ENCODE measurements at places on chromosomes 7 and 10.
A peak's percentile ranks its signal among the peaks of the same experiment; 100 is the strongest.

- no peak for DNase-seq
Observed at GRCh38 chr7:5423306-5423975, at the start of gene TNRC18. TSS of gene TNRC18 (minus strand) at chr7:5423834. CDS start at chr7:5421246, 2,588 bp downstream.

- no peak for DNase-seq
Observed at GRCh38 chr7:15604166-15604565, 42.4 kb upstream of the AGMO start.

DNA sequence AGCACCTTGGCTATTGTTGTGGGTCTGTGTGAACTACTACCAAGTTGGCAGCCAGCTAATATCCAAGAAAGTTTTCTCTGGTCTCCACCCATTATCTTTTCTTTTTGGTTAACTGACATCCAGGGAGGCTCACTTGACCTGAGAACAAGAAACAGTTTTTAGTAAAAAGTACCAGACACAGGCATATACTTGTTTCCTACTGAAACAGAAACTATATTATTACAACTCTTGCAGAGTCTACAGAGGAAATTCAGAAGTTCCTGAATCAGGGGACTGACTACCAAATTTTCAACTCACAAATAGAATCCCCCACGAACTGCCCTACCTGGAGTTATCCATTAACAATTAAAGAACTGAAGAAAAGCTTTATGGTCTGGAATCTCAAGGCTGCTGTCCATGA, 168.9 kb downstream of the KCND2 start:
- no peak for DNase-seq

DNA sequence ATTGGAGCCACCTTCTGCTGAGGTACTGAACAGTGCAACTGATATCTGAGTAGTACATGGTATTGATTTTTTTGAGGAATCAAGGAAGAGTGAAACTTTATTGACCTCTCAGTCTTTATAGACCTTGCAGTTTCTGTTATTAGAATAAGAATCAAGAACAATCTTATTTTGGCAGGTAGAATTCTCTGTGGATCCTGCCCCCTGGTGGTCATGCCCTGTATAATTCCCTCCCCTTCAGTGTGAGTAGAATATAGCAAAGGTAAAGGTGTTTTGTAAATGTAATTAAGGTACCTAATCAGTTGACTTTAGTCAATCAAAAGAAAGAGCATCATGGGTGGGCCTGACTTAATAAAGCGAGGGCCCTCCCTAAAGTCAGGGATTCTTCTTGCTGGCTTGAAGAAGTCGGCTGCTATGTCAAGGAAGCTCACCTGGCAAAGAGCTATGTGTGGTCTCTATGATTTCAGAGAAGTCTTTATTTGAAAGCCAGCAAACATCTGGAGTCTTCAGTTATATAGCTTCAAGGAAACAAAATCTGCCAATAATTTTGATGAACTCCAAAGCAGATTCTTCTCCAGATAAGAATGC, 142.8 kb downstream of the LSM5 start:
- no peak for DNase-seq

DNA sequence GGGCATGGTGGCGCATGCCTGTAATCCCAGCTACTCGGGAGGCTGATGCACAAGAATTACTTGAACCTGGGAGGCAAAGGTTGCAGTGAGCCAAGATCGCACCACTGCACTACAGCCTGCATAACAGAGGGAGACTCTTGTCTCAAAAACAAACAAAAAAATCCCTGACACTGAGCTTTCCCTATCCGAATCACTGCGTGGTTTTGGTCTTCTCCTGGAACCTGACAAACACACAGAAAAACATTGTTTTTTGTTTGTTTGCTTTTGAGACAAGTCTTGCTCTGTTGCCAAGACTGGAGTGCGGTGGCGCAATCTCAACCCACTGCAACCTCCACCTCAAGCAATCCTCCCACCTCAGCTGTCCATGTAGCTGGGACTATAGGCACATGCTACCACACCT, 50.4 kb upstream of the PTPRN2 start:
- no peak for DNase-seq

GRCh38 chr7:44736896-44737295, 11.8 kb upstream of the ZMIZ2 start:
- DNase-seq = no peak

DNA sequence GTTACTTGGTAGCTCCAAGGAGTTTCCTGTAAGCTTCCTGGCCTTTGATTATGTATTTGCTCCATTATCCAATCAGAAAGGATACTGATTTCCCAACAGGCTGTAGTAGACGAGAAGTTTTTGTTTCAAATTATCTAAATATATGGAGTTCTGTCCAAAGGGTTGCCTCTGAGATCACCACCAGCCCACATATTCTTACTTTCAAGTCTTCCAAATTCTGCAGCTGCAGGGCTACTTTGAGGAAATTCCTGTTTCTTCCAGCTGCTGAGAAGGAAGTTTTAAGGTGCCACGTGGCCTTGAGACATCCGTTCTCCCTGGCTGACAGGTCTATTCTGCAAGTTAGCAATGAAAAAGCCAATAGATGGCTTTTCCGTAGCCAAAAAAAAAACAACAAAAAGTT, 286.0 kb downstream of the TWIST1 start:
- DNase-seq = no peak

DNA sequence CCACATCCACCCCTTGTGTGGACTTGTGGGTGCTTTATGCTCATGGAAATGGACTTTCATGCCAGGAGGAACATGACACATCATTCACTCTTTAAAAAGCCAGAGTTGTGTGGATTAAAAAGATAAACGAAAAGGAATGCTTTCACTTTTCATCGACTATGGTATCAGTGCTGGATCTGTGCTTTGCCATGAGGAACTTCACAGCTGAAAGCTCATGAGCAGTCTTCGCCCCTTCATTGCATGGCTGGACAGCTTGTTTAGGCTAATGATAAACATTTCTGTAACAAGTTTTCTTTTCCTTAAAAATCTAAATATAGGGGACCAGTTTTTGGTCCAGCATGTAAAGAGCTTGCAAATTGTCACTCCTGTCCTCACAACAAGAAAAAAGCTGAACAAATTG, 173.6 kb upstream of the NPS start:
- no peak for DNase-seq

- no peak for DNase-seq
Observed at GRCh38 chr10:15695852-15696251, 23.9 kb downstream of the ITGA8 start.

DNA sequence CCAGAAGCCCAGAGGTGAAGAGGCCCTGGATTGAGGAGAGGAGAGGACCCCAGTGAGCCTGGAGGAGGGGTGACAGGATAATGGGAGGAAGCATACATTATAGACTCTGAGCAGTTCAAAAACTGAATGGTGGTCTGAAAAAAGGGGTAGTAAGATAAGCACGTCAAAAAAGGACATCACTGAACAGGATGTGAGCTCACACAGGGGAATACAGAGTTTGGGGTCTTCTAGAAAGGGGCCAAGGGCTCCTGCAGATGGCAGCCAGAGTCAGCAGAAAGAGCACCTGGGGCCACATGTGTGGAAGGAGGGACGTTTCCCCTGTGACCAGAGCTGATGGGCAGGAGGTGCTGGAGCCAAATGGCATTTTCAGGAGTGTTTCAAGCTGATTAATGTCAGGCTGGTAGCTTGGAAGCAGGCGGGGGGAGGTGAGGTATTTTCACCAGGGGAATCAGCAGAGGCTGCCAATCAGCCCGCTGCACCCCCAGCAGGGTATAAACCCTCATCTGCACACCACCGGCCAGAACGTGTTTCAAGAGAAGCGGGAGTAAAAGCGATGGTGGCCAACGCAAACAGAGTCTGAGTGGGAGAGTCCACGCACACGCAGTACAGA, 85.8 kb downstream of the TNS3 start:
- peak; percentile 43 for DNase-seq

- DNase-seq = peak; percentile 34
Observed at GRCh38 chr7:100589341-100589947, 3.3 kb downstream of the FBXO24 start.

DNA sequence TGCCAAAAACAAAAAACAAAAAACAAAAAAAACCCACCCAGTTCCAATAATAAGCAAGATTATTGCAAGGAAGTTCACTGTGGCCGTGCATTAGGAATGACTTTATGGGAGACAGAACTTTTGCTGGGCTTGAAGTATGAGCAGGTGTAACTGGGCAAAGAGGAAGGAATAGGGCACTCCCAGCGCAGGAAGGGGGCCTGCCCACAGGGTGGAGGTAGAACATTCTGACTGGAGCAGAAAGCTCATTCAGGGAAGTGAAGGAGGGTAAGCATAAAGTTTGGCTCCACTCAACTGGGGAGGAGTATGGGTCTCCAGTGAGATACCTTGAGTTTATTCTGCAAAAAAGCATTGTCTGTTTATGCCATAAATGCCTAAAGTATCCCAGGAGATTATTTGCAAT, 42.1 kb upstream of the WIPF3 start:
- DNase-seq = no peak

- no peak for DNase-seq
Observed at GRCh38 chr7:99808766-99809165, 19.0 kb upstream of the CYP3A43 start.

GRCh38 chr7:156650042-156650441, 9.5 kb downstream of the RNF32 start:
- peak; percentile 27 for DNase-seq

- DNase-seq = no peak
Observed at GRCh38 chr7:137661634-137662033, 185.1 kb downstream of the DGKI start.

DNA sequence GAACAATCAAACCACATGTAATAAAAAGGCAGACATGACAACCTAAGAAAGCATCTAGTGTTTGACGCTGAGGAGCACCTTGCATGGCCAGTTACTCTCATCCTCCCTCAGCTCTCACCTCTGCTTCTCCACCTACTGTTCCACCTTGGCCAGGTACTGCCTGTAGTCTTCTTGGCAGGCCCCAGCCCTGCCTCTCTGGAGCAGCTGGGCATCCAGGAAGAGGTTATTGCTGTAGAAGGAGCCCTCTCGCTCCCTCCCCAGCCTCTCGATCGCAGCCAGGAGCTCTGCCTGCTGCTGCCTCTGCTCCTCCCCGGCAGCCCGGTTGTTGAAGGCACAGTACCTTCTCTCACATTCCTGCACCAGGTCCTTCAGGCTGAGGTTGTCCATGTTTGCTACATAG, 9.7 kb downstream of the GIMAP5 start:
- DNase-seq = no peak

GRCh38 chr7:140121326-140121725, 55.5 kb downstream of the KDM7A start:
- DNase-seq = no peak

DNA sequence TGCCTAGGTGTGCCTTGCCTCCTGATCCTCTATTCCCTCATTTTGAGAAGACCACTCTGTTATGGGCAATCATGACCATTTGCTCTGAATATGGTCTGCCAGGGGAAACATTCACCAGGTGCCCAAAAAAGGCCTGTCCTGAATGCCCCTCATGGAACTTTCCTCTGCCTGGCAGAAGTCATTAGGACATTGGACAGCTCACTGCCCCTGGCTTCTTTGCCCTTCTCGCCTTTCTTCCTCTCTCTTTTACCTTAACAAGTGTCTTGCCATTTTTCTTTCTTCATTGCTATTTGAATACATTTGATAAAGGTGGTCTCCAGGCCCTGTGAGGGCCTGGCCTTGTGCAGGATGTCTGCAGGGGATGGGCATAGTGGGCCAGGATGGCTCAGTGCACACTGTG, 20.3 kb downstream of the MBL2 start:
- DNase-seq = no peak

DNA sequence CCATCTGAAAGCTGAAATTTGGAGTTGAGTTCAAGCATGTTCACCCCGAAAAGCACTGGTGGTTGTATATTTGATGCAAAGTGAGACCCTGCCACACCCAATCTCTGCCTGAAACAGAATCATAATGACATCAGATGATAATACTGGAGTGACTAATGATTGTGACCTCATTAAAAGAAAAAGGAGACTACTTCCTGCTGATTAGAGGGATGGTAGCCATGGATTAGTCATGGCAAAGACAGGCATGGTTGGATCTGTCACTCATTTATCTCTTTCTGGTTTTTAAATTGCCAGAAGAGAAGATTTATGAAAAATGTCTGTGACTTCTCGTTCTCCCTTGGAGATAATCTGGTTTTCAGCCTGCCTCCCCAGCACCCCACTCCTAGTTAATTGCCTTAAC, 101.2 kb downstream of the BAMBI start:
- no peak for DNase-seq

- no peak for DNase-seq
Observed at GRCh38 chr10:17006631-17007417, 122.8 kb downstream of the CUBN start.

- DNase-seq = no peak
Observed at GRCh38 chr10:72067463-72068125, 20.8 kb downstream of the SPOCK2 start.

DNA sequence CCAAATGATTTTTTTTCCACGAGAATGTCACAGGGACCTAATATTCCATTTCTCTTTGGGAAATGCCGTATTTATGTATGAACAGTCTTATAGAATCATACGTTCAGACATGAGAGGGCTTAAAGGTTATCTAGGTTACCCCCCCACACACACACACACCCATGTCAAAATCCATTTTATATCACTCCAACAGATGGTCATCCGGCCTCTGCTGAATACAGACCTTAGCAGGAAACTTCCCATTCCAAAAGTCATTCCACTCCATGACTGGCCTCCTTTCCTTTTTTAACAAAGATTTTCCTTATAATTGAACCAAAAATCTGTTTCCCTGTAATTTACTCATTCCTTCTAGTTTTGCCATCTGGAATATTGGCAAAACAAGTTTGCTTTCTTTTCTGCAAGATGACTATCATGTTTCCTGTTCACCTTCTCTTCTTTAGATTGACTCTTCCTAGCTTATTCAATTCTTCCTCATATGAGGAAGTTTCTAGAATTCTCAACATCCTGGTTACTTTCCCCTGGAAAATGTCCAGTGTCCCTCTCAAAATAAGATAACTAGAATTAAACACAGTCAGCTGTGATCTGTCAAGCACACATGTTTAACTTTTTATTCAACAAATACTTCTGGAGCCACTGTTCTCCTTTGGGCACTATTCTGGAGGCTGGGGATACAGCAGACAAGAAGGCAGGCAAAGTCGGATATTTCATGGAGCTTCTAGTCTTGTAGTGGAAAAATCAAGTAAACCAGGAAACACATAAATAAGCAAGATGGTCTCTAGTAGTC, 276.5 kb upstream of the LRGUK start:
- no peak for DNase-seq

DNA sequence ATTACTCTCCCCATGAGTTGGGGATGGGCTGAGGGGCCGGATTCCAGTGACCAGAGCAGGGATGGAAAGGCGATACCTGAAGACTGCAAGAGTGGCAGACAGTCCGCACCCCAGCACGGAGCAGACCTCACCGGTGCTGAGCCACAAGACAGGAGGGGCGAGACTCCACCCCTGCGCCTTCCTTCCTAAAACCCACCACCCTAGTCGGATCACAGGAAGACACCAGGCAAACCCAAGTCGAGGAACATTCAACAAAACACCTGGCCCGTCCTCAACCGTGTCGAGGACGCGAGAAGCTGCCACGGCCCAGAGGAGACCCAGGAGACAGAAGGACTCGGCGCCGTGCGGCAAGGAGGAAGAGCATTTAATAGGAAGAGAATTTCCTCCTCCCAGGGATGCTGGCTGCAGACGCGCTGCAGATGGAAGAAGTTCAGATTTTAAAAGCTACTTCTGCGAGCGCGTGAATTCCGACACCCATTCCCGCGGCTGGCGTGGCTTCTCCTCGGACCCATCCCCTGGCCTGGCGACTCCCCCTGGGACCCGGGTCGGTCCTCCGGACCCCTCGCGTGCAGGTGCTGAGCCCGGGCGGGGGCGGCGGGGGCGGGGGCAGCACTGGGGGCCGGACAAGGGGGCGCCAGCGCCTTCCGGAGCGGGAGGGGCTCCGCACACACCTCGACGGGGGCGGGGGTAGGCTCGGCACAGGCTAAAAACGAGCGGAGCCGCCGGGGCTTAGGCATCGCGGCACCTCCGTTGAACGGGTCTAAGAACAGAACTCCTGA, 563 bp upstream of the UTF1 start:
- no peak for DNase-seq

Measured in pancreas (tissue), 10 donors.